ENCODE measurements at places on chromosomes 5 and 9.
A peak's percentile ranks its signal among the peaks of the same experiment; 100 is the strongest.

- DNase-seq: no peak
Measured at GRCh38 chr5:91136271-91136670, 246.8 kb downstream of the ARRDC3 start.

DNA sequence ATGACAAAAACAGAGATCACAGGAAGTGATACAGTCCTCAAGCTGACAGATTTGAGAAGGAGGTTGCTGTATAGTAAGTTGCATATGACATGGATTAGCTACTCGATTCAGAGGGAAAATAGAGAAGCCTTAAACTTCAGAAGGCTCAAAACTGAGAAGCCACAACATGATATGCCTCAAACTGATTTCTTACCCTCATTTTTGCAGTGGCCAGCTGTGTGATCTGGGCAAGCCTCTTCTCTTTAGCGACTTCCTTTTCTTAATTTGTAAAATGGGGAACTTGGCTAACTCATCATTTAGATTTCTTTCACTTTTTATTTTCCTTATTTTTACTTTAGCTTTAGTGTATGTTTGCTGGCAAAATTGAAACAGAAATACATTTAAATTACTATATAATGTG lies 421.1 kb downstream of the KIF4B start:
- DNase-seq: no peak

GRCh38 chr5:54630738-54631359 lies 113.3 kb downstream of the SNX18 start:
- DNase-seq: no peak

- DNase-seq: no peak
Measured at GRCh38 chr5:154267516-154267915, 77.0 kb downstream of the GALNT10 start.

- no peak for DNase-seq
Measured at GRCh38 chr5:141570655-141571054, 48.1 kb downstream of the DIAPH1 start.

DNA sequence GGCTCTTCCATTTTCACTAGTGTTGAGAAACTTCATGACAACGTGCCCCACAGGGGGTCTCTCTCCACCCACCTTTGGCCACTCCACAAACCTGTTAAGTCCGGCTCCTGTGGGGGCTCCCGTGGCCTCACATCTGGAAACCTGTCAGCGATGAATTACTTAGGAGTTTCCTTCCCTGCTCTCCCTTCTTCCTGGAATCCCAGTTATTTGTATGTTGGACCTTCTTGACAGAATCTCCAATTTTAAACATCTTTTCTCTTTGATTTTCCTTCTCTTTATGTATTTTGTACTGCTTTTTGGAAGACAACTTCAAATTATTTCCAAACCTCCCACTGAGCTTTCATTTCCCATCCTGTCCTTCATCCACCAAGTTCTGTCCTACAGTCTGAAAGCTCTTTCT lies 55.1 kb upstream of the NRARP start:
- DNase-seq: no peak

- DNase-seq: peak; percentile 42
Measured at GRCh38 chr5:96973532-96974401, 37.9 kb downstream of the LNPEP start.

DNA sequence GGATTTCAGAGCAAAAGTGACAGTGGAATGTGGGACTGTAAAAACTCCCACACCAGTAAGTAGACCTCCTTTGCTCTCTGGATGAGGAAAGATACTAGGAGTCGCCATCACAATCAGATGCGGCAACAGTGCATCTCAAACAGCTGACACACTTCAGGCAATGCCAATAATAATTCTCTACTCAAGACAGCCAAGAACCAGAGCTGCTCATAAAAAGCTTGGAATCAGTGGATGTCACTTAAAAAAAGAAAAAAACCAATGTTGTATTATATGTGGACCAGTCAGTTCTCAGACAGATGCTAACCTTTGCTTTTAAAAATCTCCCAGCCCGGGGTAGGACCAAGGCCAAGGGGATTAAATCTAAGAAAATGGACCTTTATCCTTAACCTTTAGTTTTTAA lies 185.0 kb downstream of the GNA14 start:
- no peak for DNase-seq

- DNase-seq: no peak
Measured at GRCh38 chr5:139395844-139396640, 1.1 kb upstream of the PROB1 start.

DNA sequence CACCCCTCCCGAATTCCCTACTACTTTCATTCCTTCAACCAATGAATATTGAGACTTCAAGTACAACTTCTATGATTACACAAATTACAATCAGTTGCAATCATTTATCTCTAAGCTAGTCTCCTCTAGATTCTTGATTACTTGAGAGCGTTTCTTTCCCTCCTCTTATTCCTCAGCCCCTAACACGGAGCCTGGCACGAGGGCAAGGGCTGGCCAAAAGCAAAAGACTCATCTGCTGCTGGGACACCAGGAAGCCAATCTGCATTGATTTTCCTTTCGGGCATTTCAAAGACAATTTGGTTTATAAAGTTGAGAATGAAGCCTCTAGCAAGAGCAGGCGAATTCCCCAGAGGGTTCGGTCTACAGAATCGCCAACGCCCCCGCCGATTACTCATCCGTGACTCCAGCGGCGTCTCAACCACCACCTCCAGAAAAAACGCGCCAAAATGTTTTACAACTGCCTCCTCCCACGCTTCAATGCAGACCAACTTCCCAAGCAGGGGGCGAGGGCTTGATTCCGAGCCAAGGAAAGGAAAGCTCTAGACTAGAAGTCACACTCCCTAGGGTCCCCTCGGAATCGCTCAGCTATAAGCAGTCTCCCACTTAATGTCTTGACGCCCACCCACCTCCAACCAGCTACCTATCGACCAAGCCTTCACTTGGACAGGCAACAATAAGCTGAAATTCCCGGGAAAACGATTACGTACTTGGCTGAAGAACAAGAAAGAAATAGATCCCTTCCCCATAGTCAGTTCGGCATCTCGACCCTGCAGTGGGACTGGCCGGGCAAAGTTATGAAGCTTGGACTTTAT lies 1.5 kb downstream of the PCSK1 start:
- no peak for DNase-seq

GRCh38 chr9:130414910-130415746 lies 29.6 kb upstream of the ASS1 start:
- DNase-seq: no peak

GRCh38 chr9:133250741-133251170 lies 24.2 kb downstream of the ABO start:
- no peak for DNase-seq

GRCh38 chr5:104573949-104574709 lies 1011.5 kb upstream of the NUDT12 start:
- no peak for DNase-seq

GRCh38 chr5:142621227-142621626 lies 64.7 kb downstream of the FGF1 start:
- DNase-seq: no peak

Measured in thymus (tissue), 14 donors.